ENCODE measurements at places on chromosomes 5 and 9.
A peak's percentile ranks its signal among the peaks of the same experiment; 100 is the strongest.

- DNase-seq, result no peak
Observed at GRCh38 chr9:131628459-131629225, 83.3 kb downstream of the PRRT1B start.

GRCh38 chr9:108645520-108645919, 210.3 kb downstream of the ACTL7B start:
- DNase-seq, result no peak

DNA sequence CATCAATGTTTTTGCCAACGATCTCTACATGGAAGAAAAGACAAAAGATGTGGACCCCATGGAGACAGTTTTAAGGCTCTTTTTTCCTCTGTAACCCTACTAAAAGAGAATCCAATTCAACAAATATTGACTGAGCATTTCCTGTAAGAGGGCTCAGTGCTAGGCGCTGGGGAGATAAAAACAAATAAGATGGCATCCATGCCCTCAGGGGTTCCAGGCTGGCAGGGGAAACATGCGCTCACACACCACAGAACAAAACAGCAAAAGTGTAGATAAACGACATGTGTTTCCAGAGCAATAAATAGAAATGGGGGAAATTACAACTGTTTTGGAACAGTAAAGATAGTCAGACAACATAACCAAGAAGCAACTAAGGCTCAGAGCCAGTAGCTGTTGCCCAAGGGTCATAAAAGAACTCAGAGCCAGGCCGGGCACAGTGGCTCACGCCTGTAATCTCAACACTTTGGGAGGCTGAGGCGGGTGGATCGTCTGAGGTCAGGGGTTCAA, 25.2 kb downstream of the ZNF608 start:
- no peak for DNase-seq

GRCh38 chr5:42301349-42301748, 121.9 kb upstream of the GHR start:
- no peak for DNase-seq

- DNase-seq, result no peak
Observed at GRCh38 chr5:19258686-19259085, 729.3 kb downstream of the CDH18 start.

- DNase-seq, result no peak
Observed at GRCh38 chr9:88733651-88734421, 198.9 kb downstream of the NXNL2 start.

GRCh38 chr9:20197976-20198685, 409.3 kb upstream of the SLC24A2 start:
- peak; percentile 55 for DNase-seq
